ENCODE measurements at places on chromosomes 2 and 18.

DNA sequence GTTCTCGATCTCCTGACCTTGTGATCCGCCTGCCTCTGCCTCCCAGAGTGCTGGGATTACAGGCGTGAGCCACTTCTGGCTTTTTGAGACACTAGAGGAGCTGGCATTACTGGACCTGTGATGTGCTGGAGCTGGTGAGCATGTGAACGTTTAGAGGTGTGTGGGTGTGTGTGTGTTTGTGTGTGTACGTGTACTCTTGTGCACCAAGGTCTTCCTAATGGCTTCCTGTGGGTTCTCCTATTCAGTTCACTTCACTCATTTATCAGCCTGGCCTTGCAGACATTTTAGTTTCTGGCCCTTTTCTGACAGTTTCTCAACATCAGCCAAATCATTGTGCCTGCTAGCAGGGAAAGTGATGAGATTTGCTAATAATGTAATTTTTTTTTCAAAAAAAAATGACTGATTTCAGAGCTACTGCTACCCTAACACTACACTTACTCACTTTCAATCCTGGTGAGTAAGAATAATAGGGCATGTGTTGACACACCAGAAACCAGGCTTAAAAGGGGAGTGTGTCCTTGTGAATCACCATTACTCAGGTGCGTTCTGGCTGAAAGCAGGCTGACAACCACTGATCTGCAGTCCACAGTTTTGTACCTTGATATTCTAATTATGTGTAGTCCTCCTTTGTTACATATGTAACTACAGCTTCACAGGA lies 41.0 kb upstream of the ACTR3 start:
- no peak for DNase-seq

GRCh38 chr2:208713066-208713745 lies 306.6 kb downstream of the PTH2R start:
- no peak for DNase-seq

- peak; percentile 24 for DNase-seq
Measured at GRCh38 chr2:168002021-168002553, 245.3 kb downstream of the STK39 start.

DNA sequence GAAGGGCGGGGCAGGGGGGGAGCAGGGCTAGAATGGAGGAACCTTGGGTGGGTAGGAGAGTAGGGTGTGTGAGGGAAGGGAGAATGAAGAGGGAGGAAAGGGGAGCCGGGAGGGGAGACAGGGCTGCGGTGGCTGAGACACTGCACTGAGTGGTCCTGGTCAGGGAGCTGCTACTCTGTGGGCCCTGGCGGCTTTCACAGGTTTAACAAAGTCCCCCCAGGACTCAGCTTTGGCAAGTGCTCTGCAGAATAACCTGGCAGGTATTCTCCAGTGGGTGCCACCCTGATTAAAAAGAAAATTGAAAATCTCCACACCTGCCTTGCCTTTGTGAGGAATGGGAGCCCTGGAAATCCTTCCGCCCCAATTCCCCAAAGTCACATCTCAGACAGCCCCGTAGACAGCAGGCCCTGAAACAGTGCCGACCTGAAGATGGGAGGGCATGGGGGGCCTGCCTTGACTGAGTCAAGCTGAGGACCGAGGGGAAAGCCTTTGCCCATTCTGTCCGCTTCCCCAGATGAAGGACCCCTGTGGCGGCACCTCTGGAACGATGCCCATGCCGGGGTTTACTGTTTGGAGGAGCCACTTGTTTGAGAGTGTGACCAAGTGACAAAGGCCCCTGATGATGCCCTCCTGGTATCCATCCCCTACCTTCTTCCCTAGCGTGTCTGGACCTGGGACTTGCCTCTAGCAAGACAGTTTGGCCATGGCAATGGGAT lies 43.6 kb upstream of the OTOS start:
- DNase-seq: no peak

- DNase-seq: no peak
Measured at GRCh38 chr2:71907503-71907902, 240.2 kb downstream of the CYP26B1 start.

Data from CD4-positive, alpha-beta T cell treated with Interleukin-2 at 100 ng/mL for 4 hours (primary cell).